Esophagus (tissue), 2 donors: ENCODE measurements at places on chromosomes 7 and 10. TPM values are rescaled to one million over a fixed set of nuclear protein-coding genes. Genes with fewer than 3 reads are reported as not detected.

Gene ECHDC3
- polyA plus RNA-seq, result 23.7 TPM

Gene UCMA
- polyA plus RNA-seq, result not detected

Gene GSTO2
- 20.3 TPM for polyA plus RNA-seq

Gene RTKN2
- polyA plus RNA-seq, result 7.3 TPM

Gene ADAM12
- 0.06 TPM for polyA plus RNA-seq

Gene DRGX
- polyA plus RNA-seq, result not detected
